ENCODE measurements at places on chromosomes 6 and 20.

GRCh38 chr20:48129345-48129942 lies 344.2 kb upstream of the SULF2 start:
- DNase-seq: no peak

DNA sequence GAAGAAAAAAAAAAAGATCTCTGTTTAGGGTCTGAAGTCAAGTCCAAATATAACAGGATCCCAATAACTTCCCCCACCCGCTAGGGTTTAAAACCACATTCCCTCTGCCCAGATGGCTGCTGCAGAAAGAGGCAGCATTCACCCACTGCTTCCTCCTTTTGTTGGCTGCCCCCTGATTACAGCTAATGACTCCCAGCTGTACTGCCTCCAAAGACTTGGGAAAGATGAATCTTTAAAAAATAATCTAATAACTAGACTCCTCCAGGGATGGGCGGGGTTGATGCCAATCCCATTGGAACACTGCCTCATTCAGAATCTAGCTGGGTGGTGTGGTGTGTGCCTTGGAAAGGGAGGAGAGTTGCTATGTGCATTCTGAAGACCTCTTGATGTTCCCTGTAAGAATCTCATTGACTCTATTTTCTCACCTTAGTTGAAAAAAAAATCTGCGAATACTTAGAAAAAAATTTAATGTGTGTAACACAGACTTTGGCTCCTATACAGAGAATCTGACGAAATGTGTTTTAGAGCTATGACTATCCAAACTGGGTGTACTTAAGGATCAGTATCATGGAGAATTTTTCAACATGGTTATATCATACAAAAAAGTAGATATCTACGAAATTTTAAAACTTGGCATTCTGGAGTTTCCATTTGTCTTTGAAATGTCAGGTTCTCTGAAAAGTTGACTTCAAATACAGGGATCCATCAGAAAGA lies 174.0 kb downstream of the RNF144B start:
- no peak for DNase-seq

DNA sequence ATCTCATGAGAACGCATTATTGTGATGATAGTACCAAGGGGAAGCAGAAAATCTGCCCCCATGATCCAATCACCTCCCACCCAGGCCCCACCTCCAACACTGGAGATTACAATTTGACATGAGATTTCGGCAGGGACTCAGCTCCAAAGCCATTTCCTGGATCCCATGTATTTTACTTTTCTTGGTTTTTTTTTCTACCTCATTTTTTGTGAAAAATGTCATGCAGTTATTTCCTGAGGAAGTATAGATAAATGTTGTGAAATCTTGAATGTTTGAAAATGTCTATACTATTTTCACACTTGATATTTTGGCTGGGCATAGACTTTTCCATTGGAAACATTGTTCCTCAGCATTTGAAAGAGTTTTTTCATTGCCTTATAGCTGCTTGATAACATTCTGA lies 9.1 kb upstream of the BRPF3 start:
- no peak for DNase-seq

GRCh38 chr6:88626460-88626859 lies 337.0 kb downstream of the RNGTT start:
- no peak for DNase-seq

DNA sequence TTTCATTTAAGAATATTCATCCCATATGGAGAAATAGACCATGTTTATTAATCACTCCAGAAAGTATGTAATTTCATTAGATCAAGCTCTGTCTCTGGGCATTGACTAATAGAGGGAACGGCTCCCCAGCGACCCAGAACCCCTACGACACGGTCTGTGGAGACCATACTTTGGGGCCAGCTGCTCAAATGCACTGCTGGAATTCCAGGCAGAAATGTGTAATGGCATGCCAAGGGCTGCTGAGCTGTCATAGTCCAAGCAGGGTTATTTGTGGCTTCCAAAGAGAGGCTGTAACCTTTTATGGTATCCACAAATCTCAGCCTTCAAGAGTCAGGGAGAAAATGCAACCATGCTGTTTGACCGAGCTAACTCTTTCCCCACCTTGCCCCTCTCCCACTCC lies 755.8 kb downstream of the DHX35 start:
- DNase-seq: no peak

GRCh38 chr6:51959744-51960383 lies 127.5 kb downstream of the PKHD1 start:
- DNase-seq: peak; percentile 25

DNA sequence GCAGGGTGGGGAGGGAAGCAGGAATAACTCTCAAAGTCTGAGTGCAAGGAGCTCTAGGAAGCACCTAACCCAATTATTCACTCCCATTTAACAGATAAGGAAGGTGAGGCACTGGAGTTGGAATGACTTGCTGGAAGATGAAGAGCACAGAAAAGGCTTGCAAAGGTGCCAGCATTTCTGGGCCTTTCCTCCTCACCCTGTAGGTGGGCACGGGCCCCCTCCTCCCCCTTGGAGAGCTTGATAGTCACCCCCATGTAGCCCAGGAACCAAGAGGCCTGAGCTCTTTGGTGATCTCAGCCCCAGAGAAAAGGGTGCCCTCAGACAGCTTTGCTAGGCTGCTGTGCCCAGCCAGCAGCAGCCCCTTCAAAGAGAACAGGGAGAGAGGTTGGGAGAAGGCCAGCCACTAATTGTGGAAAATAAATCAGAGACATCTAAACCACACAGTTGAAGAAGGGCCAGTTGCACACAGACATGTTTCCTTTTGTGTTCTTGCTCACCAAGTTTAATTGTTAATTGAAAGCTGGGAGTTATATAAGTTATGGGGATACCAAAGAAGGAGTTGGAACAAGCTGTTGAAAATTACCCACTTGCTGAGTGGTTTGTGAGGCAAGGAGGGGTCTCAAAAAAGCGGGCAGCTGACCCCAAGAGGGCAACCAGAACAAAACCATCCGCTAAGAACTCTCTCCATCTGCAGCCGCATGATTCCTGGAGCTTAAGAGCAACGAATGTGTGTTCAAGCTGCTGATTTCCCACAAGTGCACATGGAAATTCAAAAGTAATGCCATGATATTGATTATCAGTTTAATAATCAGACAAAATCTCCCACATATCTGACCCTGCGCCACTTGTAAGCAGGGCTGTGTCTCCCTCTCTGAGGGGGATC lies 77.0 kb downstream of the MRPL14 start:
- no peak for DNase-seq

- DNase-seq: no peak
Observed at GRCh38 chr6:149368065-149368464, 32.0 kb upstream of the SUMO4 start.

- DNase-seq: no peak
Observed at GRCh38 chr6:1497761-1498105, 108.4 kb downstream of the FOXF2 start.

DNA sequence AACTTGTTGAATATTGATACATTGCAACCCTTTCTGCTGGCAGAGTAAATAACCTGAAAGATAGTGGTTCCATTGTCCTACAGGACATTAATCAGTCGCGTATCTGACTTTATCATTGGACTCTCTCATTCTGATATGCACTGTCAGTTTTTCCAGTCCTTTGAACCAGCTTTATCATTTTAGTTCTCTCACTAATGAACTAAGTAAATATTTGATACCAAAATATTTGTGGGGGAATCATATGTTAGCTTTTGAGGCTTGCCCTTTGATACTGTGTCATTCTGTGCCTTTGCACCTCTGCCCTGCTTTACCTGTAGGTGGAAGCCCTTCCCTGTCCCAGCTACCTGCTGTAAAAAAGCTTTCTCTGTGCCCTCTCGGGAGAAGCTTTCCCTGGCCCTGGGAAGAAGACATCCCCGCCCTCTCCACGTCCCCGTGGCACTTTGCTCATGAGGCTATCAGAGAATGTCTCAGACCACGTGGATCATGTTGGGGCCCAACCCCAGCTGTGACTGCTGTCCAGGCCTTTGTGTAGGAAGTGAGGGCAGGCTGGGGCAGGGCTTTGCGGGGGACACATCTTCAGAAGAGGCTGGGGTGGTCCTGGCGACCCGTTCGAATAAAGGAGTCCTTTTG lies 117.8 kb upstream of the NXT1 start:
- DNase-seq: no peak

DNA sequence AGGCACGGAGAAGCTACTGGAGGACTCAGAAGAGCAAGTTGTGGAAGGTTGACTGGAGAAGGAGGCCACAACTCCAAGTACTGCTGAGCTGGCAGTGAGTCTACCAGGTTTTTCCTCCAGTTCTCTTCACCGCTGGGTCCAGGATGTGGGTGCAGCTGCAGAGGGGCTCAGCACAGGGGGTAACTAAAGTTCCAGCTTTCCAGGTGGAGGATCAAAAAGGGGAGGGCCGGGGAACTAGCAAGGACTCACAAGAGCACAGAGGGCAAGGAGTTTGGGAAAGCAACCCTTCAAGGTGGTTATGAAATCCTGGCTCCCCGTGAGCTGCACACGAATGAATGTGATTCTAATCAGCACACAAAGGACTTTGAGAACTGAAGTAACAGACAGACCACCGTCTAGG lies 194.2 kb upstream of the GMDS start:
- no peak for DNase-seq

DNA sequence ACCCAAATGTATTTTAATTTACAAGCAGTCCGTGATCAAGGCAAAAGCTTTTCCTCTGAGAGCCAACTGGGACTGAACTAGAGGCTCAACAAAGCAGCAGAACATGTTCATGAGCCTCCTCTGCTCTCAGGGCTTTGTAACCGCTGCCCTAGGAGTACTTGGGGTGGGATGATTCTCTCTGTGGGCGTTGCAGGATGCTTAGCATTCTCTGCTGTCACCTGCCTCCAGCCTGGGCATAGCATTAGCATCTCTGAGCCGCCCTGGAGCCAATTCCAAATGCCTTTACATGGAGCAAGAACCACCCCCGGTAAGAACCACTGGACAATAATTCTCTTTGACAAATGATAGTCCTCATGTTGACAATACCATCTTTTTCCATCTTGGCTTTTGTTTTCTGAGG lies 237.6 kb upstream of the CDH4 start:
- no peak for DNase-seq

DNA sequence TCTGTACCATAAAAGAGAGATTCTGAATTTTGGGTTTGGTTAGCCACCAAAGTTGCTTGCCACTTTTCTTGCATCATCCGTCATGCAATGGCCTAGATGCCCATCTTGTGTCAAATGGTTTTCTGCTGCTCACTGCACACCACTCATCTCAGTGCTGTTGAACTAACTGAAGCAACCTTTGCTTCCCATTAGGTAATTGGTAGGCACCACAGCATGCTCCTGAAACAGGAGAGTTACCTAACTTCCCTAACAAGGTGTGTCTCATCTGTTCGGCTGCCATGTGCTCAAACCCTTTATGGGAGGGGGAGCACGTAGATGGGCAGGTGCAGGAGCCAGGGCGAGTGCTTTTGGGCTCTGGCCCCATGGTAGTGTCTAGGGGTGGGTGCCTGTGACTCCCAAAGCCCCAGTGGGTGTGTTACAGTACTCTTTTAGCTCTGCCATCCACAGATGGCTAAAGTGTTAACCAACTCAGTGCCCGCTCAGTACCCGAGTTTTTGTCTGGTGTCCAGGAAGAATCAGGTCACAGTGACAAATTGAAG lies 147.4 kb upstream of the SPACA1 start:
- DNase-seq: no peak

- DNase-seq: no peak
Observed at GRCh38 chr6:154425034-154425433, 68.4 kb upstream of the IPCEF1 start.

DNA sequence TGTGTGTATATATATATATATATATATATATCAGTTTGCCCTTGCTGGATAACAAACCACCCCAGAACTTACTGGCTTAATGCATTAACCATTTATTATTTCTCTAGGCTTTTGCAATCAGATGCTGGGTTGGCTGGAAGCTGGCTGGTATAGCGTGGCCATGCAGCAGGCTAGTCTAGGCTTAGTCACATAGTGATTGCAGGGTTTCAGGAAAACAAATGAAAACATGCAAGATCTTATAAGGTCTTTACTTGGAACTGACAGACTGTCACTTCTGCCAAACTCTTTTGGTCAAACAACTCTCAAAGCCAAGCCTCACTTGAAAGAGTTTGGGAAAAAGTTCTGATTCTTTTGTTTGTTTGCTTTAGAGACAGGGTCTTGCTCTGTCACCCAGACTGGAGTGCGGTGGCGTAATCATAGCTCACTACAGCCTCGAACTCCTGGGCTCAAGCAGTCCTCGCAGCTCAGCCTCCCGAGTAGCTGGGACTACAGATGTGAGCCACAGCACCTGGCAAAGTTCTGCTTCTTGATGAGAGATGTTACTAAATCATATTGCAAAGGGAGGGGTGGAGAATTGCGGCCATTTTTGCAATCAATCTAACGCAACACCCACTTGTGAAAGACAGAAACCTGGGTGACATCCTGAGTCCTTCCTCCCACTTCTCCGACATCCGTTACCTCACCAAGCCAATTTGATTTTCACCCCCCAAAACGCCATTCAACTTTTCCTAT lies 74.6 kb upstream of the RNF24 start:
- no peak for DNase-seq

DNA sequence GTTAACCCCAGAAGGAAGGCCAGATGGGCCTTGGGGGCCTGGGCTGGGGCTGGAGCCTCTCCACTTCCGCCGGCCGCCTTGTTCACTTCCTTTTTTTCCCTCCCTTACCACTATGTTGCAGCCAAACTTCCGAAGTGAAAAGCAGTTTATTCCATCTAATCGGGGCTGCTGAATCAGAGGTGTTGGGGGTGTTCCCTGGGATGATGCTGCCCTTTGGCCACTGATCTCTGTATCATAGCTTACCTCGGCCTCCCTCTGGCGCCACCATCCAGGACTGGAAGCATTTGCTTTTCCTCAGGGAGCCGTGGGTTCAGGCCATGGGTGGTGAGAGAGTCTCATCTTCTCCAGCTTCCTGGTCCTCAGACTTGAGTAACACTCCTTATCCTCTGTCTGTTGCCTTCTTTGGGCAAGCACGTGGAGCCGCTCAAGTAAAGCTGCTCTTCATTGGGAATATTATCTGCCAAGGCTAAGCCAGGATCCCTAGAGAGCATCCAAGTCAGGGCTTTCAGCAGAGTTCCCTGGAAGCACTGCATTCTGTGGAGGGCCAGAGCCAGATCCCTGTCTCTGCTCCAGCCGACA lies 39.6 kb downstream of the SLX4IP start:
- DNase-seq: no peak

GRCh38 chr6:18388271-18388670 lies 1.1 kb downstream of the RNF144B start:
- DNase-seq: no peak

GRCh38 chr6:111399626-111400025 lies 83.4 kb downstream of the REV3L start:
- DNase-seq: no peak

All from NCI-H2029 (cell line).